ENCODE measurements at places on chromosomes 7 and 10.
A peak's percentile ranks its signal among the peaks of the same experiment; 100 is the strongest.

- no peak for DNase-seq
Measured at GRCh38 chr10:33815776-33816175, 481.3 kb upstream of the NRP1 start.

GRCh38 chr10:69348816-69349541 lies 67.7 kb downstream of the TACR2 start:
- no peak for DNase-seq

DNA sequence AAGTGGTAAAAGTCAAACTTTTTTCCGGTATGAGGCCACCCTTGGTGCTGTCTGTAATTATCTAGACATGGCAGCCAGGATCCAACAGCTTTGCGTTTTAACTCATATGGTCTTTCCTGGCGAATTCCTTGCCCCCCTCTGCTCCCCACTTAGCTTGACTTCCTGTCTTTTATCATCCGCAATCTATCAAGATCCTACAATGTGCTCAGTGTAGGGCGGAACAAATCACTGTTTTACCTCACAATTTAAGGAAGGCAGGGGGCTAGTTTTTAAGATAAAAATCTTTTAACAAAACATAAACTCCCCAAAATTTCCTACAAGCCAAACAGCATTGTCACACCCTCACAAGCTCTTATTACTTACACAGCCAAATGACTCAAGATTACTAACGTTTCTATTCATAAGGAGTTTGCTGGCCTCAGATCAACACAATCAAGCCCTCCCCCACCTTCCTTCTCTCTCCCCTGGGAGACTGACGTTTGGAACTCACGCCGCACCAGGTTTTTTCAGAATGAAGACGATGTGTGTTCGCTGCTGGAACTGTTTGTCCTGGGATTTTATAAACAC lies 1.3 kb upstream of the CDK14 start:
- peak; percentile 67 for DNase-seq

GRCh38 chr7:134450294-134451000 lies 8.5 kb downstream of the AKR1B1 start:
- no peak for DNase-seq

DNA sequence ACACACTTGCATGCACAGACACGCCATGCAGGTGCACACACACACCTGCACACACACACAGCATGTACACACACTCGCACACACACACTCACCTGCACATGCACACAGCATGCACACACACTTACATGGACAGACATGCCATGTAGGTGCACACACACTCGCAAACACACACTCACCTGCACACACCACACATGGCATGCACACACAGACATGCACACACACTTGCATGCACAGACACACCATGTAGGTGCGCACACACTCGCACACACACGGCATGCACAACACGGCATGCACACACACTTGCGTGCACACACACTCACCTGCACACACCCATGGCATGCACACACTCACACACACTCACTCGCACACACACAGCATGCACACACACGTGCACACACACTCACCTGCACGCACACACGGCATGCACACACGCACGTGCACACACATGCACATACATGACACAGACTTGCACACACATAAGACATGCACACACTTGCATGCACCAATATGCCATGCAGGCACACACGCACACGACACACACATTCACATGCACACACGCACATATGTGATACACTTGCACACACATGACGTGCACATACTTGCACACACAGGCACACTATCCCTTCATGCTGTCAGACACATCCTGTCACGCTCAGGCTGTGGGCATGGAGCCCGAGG lies 56.8 kb downstream of the INSIG1 start:
- no peak for DNase-seq

- no peak for DNase-seq
Measured at GRCh38 chr10:118392761-118393160, 50.6 kb upstream of the FAM204A start.

DNA sequence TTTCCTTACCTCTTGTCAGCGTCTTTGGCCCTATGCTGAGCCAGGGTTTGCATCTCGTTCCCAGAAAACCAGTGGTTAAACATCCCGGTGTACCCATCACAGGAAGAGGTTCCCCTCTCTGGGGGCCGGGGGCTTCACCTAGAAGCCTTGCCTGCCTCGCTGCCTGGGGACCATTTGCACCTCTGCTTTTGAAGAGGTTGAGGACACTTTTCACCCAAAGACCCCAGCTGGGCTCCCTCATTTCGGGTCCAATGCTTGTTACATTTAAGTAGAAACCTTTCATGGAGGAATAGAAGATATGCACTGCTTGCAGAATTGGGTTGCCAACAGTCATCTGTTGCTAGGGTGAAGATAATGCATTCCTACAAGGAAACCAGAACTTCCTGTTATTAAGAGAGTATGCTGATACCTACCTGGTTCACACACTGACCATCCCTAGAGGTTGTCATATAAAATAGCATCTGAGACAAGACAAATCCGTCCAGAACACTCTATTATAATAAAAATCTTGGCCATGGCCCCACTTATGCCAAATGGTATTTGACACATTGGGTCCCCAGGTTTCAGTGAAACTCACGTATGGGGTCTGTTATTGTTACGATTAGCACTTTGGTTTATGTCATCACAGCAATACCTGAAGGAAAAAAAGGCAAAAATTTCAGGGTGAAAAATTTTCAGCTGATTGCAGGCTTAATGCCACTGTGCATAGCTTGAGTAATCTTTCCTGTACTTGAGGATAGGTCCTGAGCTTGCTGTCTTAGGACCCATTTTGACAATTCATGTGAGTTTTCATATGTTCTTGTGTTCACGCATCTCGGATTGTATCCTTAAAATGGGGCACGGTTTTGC lies 917 bp downstream of the ZNF365 start:
- DNase-seq = no peak

GRCh38 chr7:139035586-139036353 lies at the start of gene ZC3HAV1L:
Gene ZC3HAV1L, minus strand, starts transcription at chr7:139036042. Its CDS starts 25 bp downstream, at chr7:139036017.
- DNase-seq = peak; percentile 83

GRCh38 chr7:101891936-101892640 lies 74.7 kb downstream of the CUX1 start:
- no peak for DNase-seq

GRCh38 chr7:103811290-103811689 lies 178.2 kb downstream of the RELN start:
- DNase-seq = no peak

DNA sequence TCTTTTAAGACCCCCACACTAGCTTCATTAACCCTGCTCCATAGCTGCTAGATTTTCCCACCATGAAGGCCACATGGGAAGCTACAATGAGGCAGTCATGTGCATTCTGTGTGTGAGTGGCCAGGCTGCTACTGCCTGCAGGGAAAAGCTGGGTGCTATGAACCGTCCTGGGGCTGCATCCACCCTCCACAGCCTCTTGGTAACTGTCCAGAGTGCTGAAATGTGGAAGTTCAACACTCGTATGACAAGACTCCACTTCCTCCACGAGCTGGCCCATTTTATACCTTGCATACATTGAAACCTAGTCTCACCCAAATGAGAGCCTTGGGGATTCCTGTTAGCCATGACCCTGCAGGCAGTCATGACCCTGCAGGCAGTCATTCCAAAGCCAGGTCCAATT lies 59.4 kb downstream of the CUZD1 start:
- DNase-seq = peak; percentile 85

DNA sequence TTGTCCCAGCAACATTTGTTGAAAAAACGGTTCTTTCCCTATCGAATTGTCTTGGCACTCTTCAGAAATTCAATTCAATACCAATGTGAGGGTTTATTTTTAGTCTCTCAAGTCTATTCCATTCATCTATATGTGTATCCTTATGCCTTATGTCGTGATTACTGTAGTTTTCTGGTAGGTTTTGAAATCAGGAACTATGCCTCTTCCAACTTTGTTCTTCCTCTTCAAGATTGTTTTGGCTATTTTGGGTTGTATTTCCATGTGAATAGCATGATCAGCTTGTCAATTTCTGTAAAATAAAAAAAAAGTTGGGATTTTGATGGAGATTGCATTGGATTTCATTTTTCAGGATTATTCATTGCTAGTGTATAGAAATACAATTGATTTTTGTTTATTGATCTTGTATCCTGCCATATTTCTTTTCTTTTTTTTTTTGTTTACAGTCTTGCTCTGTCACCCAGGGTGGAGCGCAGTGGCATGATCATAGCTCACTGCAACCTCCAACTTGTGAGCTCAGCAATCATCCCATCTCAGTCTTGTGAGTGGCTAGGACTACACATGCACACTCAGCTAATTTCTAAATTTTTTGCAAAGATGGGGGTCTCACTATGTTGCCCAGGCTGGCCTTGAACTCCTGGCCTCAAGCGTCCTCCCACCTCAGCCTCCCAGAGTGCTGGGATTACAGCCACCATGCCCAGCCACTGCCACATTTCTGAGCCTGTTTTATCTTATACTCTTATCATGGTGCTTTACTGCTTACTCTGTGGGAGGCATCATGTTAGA lies 46.2 kb upstream of the MKLN1 start:
- DNase-seq = no peak

GRCh38 chr7:93262535-93262934 lies 30.4 kb downstream of the VPS50 start:
- no peak for DNase-seq

- no peak for DNase-seq
Measured at GRCh38 chr7:40175725-40176510, 41.1 kb downstream of the SUGCT start.

DNA sequence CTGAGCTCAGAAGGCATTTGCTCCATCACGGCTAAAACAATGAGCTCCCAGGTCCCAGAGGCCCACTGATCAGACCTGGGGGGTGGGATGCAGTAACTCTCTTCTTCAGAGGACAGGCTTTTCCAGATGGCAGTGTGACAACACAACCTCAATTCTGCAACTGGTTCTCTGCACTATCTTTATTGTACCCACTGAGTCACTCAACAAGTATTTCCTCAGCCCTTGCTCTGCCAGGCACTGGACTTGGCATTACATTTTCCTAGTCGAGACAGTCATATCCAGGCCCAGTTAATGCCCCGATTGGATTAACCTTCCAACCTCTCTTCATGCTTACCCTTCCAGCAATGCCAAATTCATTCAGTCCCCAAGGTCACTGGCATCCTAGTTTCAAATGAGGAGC lies 72.6 kb downstream of the JAZF1 start:
- DNase-seq = no peak

- DNase-seq = no peak
Measured at GRCh38 chr7:31982962-31983361, 87.2 kb downstream of the PDE1C start.

GRCh38 chr7:81420526-81421226 lies 349.2 kb downstream of the HGF start:
- no peak for DNase-seq

GRCh38 chr7:130940907-130941306 lies 206.9 kb upstream of the KLF14 start:
- no peak for DNase-seq

GRCh38 chr10:114389426-114389825 lies 14.9 kb downstream of the AFAP1L2 start:
- no peak for DNase-seq

GRCh38 chr10:88116971-88117626 lies 253.7 kb downstream of the PTEN start:
- DNase-seq = no peak

- DNase-seq = peak; percentile 49
Measured at GRCh38 chr7:1662767-1663166, 7.3 kb upstream of the ELFN1 start.

DNA sequence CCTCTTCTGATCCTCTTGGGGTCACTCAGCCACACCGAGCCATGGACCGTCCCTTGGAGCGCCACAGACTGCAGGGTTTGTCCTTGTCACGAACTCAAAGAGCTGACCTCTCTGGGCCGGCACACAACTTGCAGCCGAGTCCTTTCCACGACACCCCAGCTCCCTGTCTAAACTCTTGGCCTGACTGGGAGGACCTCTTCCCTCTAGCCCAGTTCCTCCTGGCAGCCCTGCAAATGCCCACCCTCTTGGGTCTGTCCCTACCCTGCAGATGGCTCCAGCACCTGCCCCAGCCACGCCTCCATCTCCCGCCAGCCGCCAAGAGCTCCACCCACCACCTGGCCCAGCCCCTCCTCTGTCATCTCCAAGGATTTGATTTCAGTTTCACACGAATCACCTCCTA lies 339.2 kb downstream of the DNAJB6 start:
- peak; percentile 62 for DNase-seq

GRCh38 chr7:131486346-131486745 lies 70.1 kb downstream of the PODXL start:
- DNase-seq = no peak

DNA sequence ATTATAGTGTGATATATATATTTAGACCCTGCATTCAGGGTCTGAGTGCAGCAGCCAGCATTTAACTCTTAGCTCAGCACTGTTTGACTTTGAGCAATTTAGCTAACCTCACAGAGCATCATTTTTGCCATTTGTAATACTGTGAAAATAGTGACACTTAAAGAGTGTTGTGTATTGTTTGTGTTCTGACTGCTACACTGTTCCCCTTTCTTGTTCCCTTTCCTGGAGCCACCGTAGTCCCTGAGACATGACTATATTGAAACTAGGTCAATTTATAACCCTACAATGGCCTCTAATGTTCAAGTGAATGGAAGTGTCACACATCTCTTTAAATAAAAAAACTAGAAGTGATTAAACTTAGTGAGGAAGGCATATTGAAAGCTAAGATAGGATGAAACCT lies 20.3 kb upstream of the CD36 start:
- no peak for DNase-seq

DNA sequence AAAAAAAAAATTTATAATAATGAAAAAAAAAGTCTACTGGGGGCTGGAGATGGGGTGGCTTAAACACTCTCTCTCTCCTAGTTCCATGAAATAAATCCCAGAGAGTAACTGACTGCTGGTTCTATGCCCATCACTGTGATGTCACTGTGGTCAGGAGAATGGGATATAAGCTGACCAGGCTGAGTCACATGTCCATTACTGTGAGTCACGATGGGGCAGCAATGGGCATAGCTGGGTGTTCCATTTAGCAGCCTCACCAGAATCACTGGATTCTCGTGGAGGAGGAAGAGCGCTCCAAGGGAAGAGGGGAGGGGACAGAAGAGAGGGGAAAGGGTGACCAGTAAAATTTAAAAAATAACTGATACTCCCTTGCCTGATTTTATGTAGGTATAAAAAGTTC lies 37.1 kb downstream of the MASTL start:
- no peak for DNase-seq

DNA sequence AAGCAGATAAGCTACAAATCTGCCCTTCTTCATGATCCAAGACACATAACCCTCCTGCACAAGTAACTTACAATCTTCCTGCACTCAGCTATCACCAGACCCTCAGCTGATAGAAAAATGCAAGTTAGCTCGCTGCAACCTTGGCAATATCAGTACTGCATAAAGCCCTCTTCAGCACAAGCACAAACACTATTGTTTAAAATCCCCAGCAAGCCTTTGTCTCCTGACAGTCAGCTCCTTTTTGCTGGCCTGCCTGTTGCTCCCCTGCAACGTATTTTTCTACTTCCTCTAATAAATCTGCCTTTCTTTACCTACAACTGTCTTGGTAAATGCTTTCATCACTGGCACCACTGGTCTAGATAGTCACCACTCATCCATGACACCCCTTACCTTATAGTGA lies 59.8 kb downstream of the BAMBI start:
- no peak for DNase-seq
